ENCODE measurements at places on chromosomes 13 and 19.

GRCh38 chr19:1755467-1756171, 2.3 kb downstream of the ONECUT3 start:
- no peak for DNase-seq

- DNase-seq = no peak
Observed at GRCh38 chr13:32495429-32495828, 43.2 kb downstream of the N4BP2L2 start.

DNA sequence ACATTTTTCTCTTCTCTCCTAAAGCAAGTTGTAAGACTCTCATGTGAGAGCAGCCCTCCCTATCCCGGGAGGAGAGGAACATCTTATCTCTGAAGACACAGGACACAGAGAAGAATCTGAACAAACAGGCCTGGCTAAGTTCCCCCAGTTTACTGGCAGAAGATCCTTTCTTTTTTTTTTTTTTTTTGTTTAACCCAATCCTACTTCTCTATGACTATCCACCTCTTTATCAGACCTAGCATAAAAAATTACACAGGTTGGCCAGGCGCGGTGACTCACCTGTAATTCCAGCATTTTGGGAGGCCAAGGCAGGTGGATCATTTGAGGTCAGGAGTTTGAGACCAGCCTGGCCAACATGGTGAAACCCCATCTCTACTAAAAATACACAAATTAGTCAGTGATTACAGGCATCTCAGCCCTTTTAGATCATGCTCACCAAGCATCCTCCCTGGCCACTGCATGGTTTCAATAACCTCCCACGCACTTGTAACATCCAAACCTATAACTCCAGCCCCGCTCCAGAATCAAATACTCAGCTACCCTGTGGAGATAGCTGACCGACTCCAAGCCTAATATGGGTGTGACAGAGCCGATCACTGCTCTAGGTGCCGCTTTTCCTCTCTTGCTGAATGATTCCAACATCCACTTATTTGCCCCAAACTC, 27.3 kb upstream of the MUC16 start:
- DNase-seq = no peak

- DNase-seq = no peak
Observed at GRCh38 chr13:87889254-87889653, 218.1 kb downstream of the SLITRK5 start.

DNA sequence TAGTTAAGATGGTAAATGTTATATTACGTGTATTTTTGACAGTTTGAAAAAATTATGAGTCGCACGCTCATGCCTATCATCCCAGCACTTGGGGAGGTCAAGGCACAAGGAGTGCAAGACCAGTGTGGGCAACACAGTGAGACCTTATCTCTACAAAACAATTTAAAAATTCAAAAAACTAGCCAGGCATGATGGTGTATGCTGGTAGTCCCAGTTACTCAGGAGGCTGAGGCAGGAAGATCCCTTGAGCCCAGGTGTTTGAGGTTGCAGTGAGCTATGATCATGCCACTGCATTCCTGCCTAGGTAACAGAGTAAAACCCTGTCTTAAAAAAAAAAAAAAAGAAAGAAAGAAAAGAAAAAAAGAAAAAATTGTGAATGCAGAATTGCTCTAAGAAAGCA, 58.0 kb downstream of the TBC1D4 start:
- no peak for DNase-seq

DNA sequence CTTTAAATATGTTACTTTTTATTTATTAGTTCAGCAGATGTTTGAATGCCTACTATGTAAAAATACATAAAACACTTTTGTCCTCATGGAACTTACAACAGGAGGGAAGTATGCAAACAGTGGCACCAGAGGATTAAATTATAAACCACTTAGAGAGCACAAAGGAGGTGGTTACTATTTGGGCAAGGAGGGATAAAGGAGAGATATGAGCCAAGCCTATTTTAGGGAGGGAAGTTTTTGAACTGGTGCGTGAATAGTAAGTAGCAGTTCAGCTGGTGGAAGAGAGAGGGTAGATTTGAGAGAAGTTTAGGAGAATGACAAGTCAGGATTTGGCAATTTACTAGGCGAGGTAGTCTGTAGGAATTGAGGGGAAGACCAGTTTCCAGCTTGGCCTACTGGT, 8.6 kb downstream of the AKAP11 start:
- DNase-seq = no peak

DNA sequence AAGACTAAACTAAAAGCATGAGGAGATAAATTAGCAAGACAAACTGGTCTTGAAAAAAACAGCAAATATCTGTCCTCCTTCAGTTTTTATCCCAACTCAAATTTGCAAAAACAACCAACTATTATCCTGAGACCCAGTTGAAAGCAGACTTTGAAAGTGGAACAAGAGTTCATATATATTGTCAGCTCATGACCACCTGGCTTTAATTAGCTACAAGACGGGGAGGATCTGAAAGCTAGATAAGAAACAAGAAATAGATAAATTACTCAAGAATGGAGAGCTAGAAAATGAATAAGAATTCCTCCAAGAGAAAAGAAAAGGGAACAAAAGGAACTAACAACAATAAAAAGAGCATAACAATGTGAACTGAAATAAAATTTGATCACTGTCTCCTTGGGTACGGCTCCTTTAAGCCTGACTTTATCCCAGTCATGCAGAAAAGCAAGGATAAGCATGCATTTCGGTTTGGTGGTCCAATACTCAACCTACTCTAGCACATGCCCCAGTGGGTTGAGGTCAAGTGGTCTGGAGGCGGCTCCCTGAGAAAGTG, 246.9 kb downstream of the DCLK1 start:
- no peak for DNase-seq

DNA sequence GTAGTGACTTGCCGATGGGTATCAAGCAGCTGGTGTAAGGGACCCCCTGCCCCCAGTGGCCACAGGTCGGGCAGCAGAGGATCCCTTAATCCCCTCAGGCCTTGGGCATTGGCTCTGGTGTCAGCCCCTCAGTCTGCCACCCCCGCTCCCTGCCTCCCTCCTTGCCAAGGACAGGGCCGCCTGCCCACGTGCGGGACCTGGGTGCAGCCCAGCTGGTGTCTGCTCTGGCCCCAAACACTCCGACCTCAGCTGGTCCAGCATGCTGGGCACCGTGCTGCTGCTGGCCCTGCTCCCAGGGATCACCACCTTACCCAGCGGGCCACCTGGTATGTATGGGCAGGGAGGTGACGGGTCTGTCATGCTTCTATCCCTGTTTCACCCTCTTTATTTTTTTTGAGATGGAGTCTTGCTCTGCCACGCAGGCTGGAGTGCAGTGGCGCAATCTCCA, at the start of gene TGFBR3L:
Gene TGFBR3L, plus strand, starts transcription at position 233 of the 448 bp plus-strand sequence.
- DNase-seq = no peak

DNA sequence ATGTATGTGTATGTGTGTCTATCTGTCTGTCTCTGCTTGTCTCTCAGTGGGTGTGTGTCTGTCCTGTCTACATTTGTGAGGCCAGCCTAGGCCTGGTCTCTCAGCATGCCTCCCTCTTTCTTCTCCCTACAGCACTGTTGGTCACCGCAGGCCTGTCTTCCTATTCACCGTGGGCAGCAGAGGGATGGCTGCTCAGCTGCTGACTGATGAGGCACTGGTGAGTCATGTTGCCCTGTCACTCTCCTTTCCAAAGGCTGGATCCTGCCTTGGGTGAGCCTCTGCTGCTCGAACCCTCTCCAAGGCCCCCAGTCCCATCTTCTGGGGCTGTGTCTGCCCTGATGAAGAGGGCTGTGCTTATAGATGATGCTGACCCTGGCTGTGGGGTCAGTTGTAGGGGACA, 6.3 kb downstream of the ZNF71 start:
- no peak for DNase-seq

DNA sequence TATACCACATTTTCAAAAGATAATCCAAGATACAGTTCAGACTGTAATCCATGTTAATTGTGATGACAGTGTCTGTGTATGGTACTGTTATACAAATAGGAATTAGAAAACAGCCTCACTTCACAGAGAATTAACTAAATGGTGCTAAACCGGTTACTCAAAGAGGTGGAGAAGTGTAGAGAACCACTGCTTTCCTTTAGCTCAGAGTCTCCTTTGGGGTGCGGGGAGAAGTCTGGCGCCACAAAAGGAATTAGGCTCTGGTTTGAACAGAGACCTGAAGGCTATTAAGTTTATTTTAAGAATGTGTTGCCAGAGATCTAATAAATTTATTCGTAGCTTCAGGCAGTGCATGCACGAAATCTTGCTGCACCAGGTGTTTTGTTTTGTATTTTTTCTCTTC, 65.8 kb downstream of the FREM2 start:
- no peak for DNase-seq

- DNase-seq = no peak
Observed at GRCh38 chr13:49253310-49253709, 5.6 kb downstream of the CDADC1 start.

- no peak for DNase-seq
Observed at GRCh38 chr19:31602548-31602947, 253.3 kb upstream of the TSHZ3 start.

DNA sequence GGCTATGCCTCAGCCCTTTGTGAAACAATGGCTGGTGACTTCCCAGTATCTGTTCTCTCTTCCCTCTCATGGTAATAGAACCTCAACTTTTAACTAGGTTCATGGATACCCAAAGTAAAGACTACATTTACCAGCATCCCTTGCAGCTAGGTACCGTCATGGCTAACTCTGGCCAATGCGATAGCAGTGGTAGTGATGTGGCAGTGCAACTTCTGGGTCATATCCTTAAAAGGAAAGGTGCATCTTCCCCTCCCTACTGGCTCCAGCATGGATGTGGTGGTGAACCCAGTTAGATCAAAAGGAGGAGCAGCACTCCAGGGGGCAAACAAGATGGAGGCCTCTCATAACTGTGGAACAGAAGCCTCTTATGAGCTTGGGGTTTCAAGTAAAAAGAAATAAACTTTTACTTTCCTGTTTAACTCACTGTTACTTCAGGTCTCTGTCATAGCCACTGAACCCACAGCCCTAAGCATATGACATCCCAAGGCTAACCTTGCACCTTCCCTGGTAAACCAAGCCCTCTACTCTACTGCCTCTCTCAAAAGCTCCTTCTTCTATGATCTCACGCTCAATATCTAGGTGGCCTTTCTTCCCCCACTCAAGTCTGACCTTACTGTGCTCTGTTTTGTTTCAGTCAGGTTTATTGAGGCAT, 104.4 kb downstream of the DOCK9 start:
- DNase-seq = no peak

GRCh38 chr19:4208385-4209094, 20.8 kb upstream of the EBI3 start:
- no peak for DNase-seq

- no peak for DNase-seq
Observed at GRCh38 chr19:17915940-17916593, 16.7 kb upstream of the CCDC124 start.

GRCh38 chr13:51252954-51253532, 30.8 kb downstream of the FAM124A start:
- no peak for DNase-seq

DNA sequence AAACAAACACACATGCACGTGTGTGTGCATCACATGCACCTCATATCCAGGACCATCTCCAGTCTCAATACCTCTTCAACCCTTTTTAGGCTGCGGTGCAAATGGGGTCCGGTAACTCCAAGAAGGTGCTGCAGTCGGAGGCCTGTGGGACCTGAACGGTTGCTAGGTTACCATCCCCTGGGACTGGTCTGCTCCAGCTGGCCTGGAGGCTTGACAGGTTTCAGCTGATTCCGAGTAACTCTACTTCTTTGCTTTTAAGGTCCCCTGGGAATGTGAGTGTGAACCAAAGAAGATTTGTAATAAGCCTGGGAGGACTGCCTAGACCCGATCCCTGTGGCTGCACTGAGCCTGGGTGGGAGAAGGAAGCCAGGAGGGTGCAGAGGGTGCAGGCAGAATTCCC, 117.5 kb downstream of the CCNA1 start:
- DNase-seq = no peak

DNA sequence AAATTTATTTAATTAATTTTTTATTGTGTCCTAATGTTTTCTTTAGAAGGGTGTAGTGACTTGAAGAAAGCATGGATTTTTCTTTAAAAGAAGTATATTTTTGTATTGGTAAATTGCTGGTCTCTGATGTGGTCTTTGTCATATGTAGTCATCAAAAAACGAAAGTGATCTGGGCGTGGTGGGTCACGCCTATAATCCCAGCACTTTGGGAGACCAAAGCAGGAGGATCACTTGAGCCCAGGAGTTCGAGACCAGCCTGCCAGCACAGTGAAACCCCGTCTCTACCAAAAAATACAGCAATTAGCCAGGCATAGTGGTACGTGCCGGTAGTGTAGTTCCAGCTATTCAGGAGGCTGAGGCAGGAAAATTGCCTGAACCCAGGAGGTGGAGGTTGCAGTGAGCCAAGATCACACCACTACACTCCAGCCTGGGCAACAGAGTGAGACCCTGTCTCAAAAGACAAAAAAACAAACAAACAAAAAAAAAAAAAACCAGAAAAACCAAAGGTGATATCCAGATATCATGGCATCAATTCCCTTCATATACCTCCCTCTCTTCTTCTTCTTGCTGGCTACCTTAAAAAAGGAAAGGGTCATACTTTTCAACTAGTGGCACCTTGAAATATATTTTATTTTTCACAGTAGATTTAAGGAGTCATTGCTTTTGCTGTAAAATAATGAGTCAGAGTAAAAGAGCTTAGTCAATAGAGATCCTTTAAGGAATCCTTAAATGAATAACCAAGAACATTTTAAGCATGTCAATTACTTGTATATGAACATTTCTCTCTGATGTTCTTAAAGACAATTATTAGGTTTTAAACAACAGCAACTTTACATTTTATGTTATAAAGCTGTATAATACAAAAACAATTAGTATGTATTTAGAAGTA, 19.9 kb downstream of the KCTD4 start:
- DNase-seq = no peak

DNA sequence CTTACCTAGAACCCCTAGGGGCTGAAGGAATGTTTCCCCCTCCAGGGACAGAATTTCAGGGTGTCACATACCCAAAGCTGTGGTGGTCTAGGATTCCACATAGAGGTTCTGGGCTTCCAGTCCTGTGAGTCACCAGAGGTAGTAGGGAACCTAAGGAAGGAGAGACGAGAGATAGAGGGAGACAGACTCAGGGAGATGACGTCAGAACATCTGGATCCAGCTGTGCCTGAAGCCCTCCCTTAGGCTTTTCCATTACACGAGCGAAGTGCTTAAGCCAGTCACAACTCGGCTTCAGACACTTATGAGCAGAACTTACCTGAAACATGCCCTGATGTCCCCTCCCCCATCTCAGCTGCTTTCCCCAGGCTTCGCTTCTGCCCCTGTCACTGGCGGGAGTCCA, 11.8 kb upstream of the SELENOW start:
- DNase-seq = no peak

DNA sequence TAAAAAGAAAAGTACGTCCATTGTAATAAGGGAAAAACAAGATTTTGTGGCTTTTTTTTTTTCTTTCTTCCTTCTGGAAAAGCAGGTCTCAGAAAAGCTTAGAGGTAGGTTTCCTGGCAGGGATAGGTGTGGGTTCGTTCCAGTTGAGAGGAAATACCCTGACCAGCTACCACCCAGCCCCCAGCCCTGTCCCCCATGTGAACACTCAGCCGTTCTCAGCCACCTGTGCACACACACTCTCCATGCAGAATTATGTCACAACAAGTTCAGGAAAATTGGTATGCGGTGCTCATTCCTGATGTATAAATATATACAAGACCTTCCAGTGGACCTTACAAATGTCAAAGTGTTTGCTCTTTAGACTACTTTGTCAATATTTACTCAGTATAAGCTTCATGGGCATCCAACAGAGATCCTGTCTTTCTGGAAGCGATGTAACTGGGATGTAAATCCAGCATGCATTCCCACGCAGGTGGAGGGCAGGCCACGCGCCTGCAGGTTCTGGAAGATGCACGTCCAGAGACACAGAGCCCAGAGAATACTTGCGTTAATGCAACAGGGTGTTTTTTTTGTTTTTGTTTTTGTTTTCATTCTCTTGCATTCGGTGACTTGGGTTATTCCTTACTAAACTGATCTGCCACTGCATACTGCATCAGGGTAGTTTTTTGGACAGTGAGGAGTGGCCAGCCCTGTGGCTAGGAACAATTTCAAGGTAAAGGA, 68.8 kb downstream of the TSHZ3 start:
- DNase-seq = no peak
